ENCODE measurements at places on chromosomes 6 and 20.

DNA sequence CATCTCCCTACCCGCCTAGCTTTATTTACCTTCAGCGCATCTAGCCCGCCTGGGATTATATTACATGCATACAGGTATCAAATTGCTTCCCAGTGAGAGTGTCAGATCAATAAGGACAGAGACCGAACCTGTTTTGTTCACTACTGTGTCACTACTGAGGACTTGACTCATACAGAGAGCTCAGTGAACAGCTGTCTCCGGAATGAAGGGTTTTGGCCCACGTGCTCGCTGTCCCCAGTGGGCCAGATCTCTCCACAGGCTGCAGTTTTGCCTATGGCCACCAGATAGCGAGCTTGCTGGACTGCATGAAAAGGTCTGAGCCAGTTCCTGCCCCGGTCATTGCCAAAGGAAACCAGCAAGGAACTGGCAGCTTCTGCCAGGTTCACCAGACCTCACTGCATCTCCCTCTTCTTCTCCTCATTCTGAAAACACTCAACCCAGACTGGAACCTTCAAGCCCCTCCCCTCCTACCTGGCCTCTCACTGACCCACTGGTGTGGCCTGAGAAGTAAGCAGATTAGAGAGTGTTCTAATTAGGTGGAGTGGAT lies 150.8 kb downstream of the ZMYND8 start:
- DNase-seq = peak; percentile 98

DNA sequence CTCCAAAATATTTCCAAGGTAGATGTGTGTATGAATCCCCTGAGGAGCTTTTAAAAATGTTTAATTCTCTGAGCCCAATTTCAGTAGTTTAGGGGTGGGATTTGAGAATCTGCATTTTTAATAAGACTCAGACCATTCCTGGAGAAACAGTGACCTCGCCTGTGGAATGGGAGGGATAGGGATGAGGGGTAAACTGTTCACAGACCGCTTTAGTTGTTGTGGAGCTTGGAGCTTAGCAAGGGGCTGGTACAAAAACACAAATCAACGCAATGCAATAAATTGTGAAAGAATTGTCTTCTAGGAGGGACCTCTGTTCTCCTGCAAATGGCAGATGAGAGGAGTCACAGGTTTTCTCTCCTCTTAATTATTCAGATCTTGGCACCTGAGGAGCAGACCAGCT lies 239.3 kb upstream of the SULF2 start:
- DNase-seq = no peak

- DNase-seq = no peak
These were observed 15.9 kb upstream of the PCSK2 start for GRCh38 chr20:17210983-17211382.

GRCh38 chr20:25325073-25325472 lies 65.6 kb downstream of the ABHD12 start:
- no peak for DNase-seq

GRCh38 chr6:7974565-7974937 lies 64.0 kb upstream of the TXNDC5 start:
- no peak for DNase-seq

DNA sequence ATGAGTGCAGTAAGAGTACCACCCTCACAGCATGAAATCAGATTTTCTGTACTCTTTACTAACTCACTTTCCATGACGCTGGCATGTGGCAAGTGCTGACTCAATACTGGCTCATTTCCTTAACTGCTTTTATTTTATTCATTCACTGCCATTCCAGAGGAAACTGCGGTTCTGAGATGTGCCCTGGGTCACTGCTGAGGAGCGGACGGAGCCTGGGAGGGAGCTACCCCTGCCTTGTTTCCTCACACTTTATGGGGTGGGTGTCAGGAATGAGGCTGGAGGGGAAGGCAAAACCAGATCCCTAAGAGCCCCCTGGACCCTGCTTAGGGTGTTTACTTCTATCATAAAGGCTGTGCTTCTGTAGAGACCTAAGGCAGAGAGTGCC lies 14.4 kb downstream of the NT5E start:
- peak; percentile 85 for DNase-seq

DNA sequence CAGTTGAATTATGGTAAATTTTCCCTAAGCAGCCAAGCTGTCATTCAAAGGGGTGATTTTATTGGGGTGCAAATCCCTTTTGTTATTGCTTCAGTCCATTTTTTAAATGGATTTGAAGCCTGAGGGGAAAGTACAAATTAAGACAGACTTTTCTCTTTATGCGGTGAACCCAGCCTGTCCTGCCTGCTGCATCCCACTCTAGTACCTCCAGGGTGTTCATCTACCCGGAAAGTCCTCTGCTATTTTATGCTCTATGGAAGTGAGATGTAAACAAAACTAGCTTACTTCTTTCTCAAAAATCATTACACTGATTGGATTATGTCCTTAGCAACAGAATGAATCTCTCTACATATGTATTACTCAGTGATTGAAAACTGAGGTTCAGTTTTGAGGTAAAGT lies 1088.9 kb upstream of the CITED2 start:
- no peak for DNase-seq

- DNase-seq = peak; percentile 91
These were observed 2.9 kb upstream of the ZBTB46 start for GRCh38 chr20:63833776-63834490.

GRCh38 chr20:50636601-50637540 lies 54.5 kb downstream of the RIPOR3 start:
- DNase-seq = peak; percentile 51

- DNase-seq = no peak
These were observed 147.9 kb downstream of the TPBG start for GRCh38 chr6:82511546-82511945.

- no peak for DNase-seq
These were observed 401.9 kb downstream of the THBS2 start for GRCh38 chr6:168851460-168852375.

DNA sequence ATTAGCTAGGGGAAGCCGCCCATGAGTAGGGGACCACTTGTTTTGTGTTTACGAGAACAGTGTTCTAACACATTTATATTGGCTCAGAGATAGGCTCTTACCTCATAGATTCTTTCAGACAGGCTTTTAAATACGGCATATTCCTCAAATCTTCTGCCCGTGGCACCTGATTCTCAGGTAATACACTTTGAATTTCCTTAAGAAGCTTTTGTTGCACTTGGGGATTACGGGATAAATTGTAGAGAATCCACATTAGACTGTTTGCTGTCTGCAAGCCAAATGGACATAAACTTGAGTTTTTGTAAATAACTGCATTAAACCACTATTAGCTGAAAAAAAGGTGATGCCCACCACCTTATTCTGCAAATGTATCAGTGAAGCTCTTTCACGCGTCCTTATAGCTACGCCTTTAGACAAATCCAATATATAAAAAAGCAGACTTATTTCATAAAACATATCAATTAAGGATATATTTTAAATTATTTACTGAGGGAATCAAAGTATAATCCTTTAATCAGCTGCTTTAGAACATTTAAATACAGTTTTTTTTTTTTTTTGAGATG lies 14.8 kb downstream of the CYP24A1 start:
- DNase-seq = no peak

- no peak for DNase-seq
These were observed 43.4 kb upstream of the QKI start for GRCh38 chr6:163371129-163371528.

DNA sequence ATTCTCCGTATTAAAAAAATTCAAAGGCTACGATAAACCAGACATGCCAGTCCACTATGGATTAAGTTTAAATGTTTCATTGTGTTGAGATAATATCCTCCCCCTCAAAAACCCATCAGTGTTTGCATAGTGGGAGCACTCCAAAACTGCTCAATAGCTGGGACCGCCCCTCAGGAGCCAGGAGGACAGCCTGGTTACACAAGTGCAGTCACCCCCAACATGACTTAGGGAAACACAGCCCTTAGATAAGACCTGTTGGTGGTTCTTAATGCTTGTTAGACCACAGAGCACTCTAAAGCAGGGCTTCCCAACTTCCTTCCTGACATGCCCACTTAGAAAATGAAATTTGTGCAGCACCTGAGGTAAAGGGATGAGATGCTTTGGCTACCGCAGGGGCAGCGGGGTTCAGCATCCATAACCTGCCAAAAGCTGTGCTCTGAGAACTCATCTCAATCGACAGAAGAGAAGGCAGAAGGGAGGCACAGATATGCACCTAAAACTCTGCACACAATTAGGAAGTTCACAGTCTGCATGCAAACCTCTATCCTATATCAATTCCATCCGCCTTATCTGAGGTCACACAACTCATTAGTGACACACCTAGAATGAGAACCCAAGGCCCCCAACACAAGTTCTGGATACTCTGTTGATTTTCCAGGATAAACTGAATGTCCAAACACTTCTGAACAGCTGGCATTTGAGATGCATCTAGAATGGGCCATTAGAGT lies 74.3 kb downstream of the RALGAPA2 start:
- DNase-seq = no peak

DNA sequence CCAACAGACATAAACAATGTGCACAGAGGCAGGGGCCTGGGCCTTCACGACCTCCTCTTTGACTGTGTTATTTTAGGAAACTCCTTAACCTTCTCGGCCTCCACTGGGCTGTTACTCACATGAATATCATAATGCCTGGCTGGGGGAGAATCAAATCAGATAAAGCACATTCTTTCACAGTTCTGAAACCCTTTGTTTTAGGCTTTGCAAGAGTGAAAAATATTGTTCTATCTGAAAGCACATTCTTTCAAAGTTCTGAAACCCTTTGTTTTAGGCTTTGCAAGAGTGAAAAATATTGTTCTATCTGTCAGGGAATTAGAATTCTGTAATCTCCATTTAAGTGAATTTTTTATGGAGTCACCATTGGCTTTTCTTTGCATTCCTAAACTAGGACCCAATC lies 50.7 kb upstream of the SYNDIG1 start:
- DNase-seq = no peak

GRCh38 chr20:20926222-20926905 lies 179.8 kb downstream of the LINC00237 start:
- no peak for DNase-seq

DNA sequence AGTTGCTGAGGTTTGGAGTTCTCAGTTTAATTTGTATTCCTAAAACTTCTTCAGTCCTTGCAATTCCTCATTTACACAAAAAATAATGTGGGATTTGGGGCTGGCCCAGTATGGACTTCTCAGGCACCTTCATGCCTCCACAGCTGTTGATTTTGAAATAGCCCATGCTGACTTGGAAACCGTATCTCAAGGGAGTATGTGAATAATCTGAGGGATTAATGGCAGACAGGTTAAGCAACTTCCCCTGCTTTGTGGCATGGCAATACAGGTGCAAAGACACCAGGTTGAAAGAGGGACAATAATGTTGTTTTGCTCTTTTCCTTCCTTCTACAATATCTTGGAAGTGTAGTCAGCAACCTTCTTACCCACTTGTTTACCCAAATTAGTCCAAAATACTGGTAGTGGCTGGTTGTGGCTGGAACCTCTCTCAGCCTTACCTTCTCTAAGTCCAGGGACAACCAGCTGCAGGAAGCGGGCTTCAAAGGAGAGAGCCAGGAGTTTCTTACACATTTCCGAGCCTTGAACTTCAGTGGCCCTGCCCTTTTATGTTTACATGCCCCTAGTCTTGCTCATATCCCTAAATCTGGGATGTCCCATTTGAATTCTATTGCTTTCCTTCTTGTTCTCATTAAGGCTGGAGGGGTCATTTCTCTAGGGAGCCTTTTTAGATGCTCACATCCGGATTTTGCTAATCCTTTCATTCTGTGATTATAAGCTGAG lies 44.1 kb upstream of the ADGRF1 start:
- DNase-seq = no peak

- DNase-seq = no peak
These were observed 41.3 kb downstream of the ADGRF1 start for GRCh38 chr6:47000842-47001241.

- DNase-seq = no peak
These were observed 82.1 kb downstream of the PTPRA start for GRCh38 chr20:2955257-2955970.

DNA sequence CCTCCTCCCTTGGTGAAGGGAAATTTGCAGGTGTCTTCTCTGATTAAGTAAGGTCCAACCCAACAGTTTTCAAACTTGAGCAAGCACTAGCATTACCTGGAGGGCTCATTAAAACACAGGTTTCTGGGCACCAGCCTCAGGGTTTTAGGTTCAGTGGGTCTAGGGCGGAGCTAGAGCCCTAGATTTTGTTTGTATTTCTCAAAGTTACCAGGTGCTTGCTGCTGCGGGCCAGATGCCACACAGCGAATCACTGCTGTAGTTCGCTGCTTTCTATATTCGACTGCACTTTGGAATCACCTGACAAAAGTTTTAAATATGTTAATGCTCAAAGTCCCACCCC lies 869 bp downstream of the COL21A1 start:
- no peak for DNase-seq

DNA sequence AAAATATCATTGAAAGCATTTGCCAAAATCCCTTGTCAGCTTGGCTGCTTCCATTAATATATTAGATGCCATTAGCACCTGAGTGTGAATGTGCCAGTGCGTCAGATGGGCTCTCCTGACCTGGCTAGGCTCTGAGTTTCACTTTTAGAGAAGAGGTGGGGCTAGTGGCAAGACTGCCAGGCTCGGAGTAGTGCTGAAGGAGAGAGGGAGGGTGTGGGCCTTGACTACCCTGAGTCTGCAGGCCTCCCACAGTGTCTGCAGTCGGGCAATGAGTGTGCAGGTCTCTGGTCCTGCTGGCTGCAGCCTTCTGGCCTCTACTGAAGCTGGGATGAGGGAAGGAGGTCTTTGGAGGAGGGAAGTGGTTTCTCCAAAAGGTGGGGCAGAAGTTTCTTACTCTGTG lies 34.6 kb upstream of the PNPLA1 start:
- DNase-seq = no peak

DNA sequence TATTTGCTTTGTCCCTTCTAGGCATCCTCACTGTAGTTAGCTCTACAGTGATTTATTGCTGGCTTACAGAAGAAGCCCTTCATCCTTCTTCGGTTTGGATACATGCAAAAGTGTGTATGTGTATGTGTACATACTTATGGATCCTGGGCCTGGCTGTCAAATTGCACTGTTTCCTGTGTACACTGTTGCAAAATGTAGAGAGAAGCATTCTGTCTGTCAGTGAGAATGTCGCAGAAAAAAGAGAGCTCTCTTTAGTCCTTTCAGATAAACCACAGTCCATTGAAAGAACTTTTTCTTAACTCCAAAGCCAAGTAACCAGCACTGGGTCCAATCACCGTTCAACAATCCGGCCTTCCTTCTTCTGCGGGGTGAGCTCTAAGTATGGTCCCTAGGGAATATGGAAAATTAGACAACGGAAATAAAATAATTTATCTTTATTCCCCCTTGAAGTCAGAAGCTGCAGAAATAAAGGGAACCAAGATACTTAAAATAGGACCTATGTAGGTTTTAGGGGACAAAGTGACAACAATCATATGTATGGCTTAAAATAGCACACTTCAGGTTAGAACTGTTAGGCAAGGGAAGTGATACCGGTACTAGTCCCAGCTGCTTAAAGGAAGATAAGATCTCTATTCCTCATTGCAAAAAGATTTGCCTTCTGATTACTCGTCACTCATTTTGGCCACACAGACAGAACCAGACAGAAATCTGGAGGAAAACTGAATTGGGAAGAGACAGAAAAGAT lies 107.0 kb downstream of the CD83 start:
- no peak for DNase-seq
